ENCODE measurements at places on chromosomes 5 and 9.

GRCh38 chr5:99023330-99023729 lies 94.5 kb upstream of the CHD1 start:
- no peak for DNase-seq

GRCh38 chr5:120139039-120139438 lies 325.1 kb upstream of the PRR16 start:
- DNase-seq = no peak

GRCh38 chr9:108617676-108618075 lies 238.1 kb downstream of the ACTL7B start:
- DNase-seq = no peak

GRCh38 chr9:117405950-117406705 lies 8.7 kb downstream of the ASTN2 start:
- DNase-seq = no peak

DNA sequence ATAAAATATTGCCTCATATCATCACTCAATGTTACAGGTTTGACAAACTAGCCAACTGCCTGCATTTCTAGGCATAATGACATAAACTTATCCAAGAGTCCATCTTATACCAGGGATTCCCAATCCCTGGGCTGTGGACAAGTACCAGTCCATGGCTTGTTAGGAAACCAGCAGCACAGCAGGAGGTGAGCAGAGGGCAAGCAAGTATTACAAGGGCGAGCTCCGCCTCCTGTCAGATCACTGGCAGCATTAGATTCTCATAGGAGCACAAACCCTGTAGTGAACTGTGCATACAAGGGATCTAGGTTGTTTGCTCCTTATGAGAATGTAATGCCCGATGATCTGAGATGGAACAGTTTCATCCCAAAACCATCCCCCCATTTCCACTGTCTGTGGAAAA lies 144.9 kb downstream of the PRKACG start:
- DNase-seq = no peak

- DNase-seq = no peak
Measured at GRCh38 chr5:68137511-68138140, 77.9 kb upstream of the PIK3R1 start.

- no peak for DNase-seq
Measured at GRCh38 chr5:67196537-67197059, at the start of gene CD180. CD180 (minus strand) TSS chr5:67196799; CDS start chr5:67196641, 158 bp downstream.

DNA sequence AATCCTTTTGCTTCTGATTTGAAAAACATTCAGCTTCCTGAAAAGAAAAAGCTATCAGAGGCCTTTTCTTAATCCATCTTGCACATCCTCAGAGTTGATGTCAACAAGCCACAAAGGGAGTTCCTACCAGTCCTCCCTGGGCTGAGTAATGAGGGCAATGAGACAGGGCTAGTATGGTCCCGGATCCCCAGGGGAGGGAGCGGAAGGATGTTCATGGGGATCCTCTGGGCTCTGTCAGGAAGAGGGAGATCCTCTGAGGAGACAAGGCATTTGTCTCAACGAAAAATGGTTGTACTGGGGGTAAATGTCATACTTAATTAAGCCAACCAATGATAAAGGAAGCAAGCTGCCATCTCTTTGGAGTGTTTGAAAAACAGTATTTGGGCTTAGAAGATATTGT lies 195.3 kb downstream of the DTWD2 start:
- DNase-seq = no peak

DNA sequence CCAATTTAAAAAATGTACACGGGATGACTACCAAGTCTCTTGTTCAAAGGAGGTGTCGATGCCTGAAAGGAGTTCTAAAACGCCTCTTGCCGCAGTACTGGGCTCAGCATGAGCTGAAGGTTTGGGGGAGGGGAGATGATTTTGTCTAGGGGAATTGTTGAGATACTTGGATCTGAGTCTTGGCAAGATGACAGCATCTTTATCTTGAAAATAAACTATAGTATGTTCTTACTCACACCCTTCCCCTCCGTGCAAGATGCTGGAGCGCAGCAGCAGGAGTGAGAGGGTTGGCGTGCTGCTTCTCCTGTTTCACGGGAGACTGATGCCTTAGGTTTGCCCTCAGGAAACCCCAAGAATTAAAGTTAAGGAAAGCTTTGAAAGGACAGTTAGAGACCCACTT lies 47.3 kb downstream of the FAM78A start:
- DNase-seq = no peak

- no peak for DNase-seq
Measured at GRCh38 chr5:34039398-34040157, 3.4 kb downstream of the C1QTNF3 start.

DNA sequence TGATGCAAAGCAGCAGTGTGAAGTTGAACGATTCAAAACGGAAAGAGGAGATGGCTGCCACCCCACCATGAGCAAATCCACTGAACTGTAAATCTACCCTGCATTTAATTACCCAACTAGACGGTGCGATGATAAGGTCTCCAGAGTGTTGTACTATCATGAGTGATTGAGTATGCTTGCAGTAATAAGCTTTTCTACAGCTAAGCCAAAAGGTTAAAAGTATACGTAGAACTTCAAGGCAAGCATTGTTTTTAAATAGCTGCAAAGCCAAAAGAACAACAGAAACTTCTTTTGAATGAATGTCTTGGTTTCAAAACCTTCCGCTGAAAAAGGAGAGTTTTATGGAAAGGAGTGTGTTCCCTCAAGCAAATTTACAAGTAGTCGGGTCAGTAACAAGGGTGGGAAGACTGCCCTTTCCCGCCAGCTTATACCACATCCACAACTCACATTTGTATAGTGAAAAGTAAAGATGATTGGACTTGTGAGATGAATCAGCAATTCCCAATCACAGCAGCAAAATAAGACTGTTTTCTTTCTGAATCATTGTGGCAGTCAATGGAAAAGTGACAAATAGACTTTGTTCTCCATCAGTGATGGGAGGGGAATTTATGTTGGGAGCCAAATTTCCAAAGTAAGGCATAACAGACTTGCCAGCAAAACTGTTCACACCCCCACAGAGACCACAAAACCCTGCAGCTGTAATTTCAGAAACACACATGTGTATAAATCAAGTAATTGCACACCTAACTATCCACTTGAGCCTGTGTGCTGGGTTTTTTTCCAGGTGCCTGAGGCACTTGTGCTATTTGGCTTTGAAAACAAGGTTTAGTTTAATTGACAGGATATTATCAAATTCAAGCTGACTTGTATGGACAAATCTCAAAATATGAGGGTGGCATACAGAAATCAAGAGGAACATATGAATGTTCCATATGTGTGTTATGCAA lies 407.7 kb upstream of the GRAMD2B start:
- DNase-seq = no peak

- no peak for DNase-seq
Measured at GRCh38 chr9:115733318-115734110, 420.1 kb upstream of the PAPPA start.

DNA sequence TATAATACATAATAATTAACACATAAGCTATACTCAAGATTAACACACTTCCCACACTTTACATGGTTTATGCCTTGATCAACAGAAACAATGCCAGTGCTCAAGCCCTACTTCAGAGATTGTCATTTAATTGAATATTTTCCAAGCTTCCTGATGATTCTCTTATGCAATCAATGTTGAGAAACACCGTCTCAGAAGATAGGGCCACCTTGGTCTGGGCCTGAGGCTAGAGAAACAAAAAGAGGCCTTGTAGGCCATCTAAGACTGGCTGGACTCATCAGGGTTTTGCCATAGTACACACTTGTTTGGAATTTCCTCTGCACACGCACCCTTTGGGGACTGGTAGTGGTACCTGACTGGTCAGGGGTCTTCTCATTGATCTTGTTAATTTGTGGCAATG lies 16.3 kb downstream of the C9orf152 start:
- DNase-seq = no peak

DNA sequence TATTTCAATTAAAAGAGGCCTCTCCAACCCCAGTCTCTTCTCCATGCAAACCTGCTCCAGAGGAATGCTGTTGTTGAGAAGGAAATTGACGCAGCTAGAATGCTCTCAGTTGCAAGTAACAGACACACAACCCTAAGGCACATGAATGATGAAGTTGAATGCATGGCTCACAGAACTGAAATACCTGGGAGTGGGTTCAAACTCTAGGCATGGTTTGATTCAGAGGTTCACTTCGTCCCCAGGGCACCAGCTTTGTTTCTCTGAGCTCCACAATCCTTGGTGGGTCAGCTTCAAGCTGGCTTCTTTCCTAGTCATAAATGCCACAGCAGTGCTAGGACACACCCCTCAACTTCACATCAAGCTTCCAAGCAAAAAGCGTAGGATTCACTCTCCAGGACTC lies 4.6 kb downstream of the ACTL7B start:
- DNase-seq = no peak

DNA sequence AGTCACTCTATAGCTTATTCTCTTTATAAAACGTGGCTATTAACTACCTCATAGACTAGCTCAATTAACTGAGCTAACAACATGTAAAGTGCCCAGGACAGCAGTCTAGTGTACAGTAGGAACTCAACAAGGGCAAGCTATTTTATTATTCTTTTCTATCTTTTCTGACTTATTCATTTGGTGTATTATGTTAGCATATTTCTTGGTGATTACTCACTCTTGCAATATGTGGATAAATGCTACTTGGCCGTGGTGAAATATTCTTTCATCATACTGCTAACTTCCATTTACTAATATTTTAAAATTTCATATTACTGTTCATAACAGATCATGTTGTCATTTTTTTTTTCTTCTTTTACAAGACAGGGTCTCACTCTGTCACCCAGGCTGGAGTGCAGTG lies 4.9 kb downstream of the SLC25A51 start:
- DNase-seq = no peak

- no peak for DNase-seq
Measured at GRCh38 chr5:82901281-82901888, 175.8 kb downstream of the TMEM167A start.

GRCh38 chr5:64519263-64519662 lies 13.4 kb downstream of the RGS7BP start:
- no peak for DNase-seq

DNA sequence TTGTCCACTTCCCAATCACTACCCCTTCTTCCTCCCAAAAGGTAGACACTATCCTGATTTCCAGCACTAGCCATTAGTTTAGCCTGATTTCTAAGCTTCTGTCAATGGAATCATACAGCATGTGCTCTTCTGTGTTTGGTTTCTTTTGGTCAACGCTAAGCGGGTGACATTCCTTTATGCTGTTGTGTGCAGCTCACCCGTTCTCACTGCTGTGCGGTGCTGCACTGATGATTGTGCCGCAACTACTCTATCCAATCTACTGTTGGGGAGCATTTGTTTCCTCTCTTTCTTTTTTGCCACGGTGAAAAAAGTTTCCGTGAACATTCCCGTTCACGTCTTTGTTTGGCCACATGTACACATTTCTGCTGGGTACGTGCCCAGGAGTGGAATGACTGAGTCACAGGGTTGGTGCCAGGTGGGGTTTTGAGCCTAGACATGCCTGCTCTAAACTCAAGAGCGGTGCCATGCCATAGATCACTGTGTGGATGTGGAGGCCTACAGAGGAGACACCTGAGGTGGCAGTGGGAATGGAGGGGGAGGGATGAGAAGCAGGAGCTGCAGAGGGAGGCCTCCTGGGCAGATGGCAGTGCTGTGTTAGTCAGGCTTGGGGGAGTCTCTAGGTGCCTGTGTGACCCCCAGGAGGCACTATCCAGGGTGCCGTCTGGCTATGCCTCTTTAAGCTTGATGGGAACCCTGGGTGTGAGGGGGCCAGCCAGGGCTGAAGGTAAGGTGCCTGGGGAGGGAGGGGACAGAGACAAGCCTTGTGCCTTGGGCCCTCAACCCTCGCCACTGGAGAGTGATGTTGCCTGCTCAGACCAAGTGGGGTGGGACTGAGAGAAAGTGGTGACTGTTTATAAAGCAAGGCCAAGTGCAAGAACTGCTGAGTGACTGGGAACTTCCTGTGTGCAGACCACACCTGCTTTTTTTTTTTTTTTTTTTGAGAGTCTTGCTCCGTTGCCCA lies 11.4 kb upstream of the ANKRD33B start:
- peak; percentile 34 for DNase-seq

GRCh38 chr5:72018143-72018803 lies 89.0 kb upstream of the MAP1B start:
- DNase-seq = peak; percentile 64

DNA sequence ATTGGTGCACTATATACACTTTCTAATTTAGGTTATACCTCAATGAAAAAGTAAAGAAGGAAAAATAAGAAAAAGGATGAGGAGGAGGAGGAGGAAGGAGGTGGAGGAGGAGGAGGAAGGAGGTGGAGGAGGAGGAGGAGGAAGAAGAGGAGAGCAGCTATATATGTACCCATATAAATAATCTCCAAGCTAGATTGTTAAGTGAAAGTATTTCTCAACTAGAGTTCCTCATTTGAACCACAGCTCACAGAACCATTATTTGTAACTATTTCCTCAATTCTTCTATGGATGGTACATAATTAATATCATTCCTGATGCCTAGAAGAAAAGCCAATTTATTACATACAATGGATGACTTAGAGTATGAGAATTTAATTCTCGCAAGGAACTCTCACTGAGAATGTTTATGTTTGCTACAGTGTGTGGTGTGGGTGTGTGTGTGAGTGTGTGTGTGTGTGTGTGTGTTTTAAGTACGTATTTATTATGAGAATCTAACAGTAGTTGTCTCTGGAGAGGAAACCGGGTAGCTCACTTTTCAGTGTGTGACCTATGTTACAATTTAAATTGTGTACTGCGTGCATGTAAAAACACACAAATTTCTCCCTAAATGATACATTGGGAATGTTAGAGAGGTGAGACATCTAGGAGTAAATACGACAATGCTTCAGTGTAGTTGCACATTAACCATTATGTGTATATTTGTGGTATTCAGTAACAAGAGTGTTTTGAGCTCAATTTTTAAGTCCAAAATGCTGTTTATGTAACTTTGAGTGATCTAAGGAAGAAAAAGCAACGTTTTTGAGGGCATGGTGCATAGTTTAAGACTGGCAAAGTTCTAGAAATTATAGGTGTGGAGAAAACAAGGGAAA lies 20.2 kb upstream of the NREP start:
- no peak for DNase-seq

DNA sequence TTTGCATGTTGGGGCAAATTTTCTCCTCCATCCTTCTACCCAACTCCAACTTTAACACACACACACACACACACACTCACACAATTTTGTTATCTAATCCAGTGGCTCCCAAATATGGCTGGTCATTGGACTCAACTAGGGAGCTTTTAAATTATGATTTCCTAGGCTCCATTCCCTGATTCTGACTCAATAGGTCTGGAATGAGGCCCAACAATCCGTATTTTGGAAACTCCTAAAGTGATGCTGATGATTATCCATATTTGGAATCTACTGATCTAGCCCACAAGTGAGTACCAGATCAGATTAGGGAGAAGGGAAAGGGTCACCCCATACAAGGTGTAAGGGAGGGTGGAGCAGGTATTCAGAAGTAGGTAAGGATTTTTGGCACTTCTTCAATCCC lies 309.7 kb downstream of the TLE1 start:
- DNase-seq = no peak

- no peak for DNase-seq
Measured at GRCh38 chr9:109852556-109852955, 72.6 kb downstream of the PALM2AKAP2 start.

DNA sequence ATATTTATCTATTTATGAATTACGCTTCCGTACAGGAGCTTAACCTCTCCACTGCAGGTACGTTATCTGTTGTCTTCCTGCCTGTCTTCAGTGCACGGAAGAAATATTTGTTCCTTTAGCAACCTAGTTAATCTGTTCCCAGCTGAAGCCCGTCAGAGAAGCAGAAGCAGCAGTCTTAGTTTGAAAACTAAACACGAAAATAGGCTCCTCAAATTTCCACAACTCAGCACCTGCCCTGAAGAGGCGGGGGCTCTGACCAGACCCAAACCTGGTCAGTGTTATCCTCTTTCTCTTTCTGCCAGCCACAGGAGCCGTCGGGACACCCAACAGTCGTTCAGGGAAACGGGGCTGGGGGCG lies 462 bp downstream of the NUDCD2 start:
- DNase-seq = no peak

GRCh38 chr9:127202461-127203169 lies 62.0 kb upstream of the GARNL3 start:
- no peak for DNase-seq

Measured in DND-41 (cell line).